ENCODE measurements at places on chromosomes 13 and 19.

DNA sequence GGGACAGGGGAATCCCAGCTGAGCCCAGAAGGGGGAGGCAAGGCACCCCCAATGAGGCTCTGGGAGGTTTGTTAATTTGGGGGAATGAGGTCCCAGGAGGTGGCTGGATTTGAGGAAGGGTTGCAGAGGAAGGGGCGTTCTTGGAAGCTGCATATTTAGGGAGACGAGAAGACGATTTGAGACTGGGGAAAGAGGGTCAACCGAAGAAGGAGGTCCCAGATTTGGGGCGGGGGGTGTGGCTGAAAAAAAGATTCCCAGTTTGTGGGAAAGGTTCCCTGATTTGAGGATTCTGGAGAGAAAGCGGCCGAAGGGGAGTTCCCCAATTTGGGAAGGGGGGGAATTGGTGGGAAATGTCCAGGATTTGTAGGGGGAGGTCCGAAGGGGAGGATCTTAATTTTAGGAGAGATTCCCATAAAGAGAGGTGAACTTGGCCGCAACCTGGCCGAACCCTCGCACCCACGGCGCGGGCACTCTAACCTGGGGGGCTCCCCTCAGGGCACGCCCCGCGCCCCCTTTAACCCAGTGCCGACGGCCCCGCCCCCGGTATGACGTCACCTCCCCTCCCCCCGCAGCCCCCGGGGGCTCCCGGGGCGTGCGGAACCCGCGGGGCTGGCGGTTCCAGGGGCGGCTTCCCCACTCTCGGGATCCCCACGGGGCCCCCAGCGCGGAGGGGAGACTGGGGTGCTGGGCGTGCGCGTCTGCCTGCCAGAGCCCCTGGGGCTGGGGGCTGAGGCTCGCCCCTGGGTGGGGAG is 1.2 kb downstream of the PTPRS start:
- no peak for DNase-seq

GRCh38 chr13:113584870-113585671 is 518 bp downstream of the TFDP1 start:
- DNase-seq = no peak

GRCh38 chr13:91699863-91700262 is 301.4 kb downstream of the GPC5 start:
- no peak for DNase-seq

DNA sequence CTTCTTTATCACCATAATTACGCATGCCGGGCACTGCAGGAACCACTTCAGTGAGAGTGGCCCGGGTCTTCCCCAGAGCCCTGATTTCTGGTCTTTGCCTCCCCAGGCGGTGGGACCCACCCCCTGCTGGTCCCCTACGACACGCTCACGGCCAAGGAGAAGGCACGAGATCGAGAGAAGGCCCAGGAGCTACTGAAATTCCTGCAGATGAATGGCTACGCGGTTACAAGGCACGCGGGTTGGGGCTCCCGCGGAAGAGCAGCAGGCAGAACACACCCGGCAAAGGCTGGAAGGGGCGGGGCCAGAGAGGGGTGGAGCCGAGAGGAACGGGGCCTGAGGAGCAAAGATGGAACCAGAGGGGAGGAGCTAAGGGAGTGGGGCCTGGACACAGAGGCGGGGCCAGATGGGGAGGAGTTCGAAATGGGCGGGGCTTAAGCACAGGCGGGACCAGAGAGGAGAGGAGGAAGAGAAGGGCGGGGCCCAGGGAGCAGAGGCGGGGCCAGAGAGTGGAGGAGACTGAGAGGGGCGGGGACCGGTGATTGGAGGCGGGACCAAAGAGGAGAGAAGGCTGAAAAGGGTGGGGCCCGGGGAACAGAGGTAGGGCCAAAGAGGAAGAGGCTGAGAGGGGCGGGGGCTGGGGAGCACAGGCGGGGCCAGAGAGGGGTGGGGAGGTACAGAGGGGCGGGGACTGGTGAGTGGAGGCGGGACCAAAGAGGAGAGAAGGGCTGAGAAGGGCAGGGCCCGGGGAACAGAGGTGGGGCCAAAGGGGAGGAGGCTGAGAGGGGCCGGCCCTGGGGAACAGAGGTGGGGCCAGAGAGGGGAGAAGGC is 73.4 kb downstream of the RYR1 start:
- peak; percentile 14 for DNase-seq

- DNase-seq = no peak
Measured at GRCh38 chr13:27211771-27212364, 39.5 kb upstream of the RPL21 start.

DNA sequence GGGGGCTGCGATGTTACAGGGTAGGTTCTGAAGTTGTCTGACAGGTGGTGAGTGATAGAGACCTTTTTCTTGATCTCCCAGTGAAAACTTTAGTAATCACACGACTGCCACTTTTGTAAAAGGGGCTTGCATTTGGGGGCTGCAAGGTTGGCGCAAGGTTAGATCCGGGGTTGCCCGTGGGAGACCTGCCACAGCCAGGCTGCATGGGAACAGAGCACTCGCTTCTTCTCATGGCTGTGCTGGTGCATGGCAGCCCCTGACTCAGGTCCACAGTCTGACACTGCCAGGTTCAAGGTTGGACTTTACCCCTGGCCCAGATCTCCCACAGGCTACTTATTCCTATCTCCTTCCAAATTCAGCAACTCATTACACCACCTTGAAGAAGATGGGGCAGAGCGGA is 1190.4 kb downstream of the UQCRFS1 start:
- no peak for DNase-seq

- DNase-seq = no peak
Measured at GRCh38 chr19:47228937-47229675, 1.9 kb downstream of the BBC3 start.

DNA sequence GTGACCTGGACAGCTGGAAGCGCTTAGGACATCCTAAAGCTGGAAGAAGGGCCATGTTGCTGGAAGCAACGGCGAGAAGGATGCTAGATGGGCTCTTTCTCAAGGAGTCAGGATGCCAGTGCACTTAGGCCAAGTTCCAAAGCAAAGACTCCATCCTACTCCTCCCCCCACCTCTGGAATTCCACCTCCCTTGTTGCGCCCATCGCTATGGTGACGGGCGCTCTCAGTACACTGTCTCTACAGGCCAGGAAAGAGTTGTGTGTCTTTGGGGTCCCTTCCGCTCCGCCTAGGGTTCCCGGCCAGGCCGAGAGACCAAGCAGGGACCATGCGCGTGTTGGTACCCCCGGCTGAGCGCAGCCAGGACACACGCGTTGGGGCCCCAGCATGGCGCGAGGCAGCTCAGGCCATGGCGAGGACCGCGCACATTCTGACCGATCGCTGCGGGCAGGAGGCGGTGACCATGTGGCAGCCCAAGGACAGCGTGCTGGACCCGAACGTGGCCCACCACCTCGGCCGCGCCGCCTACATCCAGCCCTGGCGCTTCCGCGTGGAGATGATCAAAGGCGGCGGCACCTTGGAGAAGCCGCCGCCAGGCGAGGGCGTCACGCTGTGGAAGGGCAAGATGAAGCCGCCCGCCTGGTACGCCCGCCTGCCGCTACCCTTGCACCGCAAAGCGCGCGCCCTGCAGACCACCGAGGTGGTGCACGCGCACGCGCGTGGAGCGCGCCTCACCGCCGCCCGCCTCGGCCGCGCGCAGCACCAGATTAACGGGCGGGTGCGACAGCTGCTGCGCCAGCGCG is 31.0 kb upstream of the SLC1A6 start:
- DNase-seq = peak; percentile 0

GRCh38 chr19:3537101-3537437 is 1.9 kb upstream of the TEKTIP1 start:
- no peak for DNase-seq

GRCh38 chr13:20911037-20911436 is 8.5 kb upstream of the XPO4 start:
- no peak for DNase-seq

DNA sequence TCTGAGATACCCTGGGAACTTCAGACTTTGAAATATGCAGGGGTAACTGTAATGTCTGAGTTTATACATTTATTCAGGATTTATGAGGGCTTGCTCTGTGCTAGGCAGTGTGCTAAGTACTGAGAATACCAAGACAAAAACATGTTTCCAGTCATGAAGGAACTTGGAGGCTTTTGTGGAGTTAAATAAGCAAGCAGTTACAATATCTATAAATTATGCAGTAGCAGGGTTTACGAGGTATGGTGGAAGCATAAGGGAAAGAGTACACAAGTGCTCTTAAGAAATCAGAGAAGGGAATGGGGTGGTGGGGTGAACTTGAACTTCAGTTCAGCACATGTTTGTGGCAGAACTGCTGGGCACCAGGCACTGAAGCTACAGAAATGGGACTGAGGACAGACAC is 28.0 kb downstream of the MAB21L1 start:
- no peak for DNase-seq

- DNase-seq = no peak
Measured at GRCh38 chr13:110758195-110758805, 44.8 kb downstream of the ING1 start.

DNA sequence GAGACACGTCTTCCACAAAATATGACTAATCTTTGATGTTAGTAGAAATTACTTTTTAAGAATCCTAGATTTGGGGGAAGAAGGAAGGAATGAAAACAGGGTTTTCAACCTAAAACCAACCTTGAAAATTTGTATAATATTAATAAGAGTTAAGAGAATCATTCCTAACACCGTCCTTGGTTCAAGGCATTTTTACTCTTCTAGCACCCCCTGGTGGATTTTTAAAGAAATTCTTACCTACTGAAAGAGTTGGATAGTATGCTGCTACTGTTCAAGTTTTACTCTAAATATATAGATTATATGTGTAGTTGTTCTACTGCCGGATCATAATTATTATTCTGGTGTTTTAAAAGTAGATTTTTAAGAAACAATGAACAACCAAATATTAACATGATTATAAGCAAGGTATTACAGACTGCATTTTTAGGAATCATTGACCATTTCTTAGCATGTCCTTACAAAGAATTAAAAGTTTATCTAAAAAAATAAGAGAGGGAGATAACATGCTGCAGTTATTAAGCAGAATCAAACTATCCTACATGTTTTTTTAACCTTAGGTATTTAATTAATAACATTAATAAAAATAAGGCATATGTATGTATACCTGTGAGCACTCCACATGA is 7.4 kb upstream of the SLITRK6 start:
- DNase-seq = no peak

- DNase-seq = no peak
Measured at GRCh38 chr13:21060338-21061028, 903 bp downstream of the LATS2 start.

DNA sequence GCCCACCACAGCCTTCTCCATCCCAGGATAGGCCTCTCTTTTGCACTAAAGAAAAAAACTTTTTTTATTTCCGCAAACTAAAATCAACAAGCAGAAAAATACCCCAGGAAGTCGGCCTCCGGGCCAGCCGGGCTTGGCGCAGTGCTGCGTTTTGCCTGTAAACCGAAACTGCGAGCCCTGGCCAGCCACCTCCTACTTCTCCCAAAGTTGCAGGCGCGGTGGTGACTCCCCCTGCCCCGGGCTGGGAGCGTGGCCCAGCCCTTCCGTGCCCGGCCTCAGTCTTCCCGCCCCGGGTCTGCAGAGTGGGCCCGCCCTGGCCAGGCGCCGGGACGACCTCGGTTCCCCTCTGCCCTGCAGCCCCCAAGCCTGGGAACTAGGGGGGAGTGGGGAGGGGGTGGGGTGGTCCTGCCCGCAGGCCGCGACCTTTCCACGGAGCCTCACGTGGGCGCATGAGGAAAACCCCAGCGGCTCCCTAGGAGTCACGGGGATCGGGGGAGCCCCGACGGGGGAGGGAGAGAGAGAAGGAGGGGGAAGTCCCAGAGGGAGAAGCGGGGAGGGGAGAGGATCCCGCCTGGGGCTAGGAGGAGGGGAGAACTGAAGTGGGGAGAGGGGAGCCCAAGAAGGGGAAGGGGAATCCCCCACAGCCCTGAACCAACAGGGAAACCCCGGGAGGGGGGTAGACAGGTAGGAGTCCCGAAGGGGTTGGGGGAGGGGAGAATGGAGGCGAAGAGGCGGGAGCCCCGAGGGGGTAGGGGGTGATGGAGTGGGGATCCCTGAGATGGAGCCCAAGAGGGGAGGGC is 3.0 kb downstream of the GADD45B start:
- peak; percentile 62 for DNase-seq

DNA sequence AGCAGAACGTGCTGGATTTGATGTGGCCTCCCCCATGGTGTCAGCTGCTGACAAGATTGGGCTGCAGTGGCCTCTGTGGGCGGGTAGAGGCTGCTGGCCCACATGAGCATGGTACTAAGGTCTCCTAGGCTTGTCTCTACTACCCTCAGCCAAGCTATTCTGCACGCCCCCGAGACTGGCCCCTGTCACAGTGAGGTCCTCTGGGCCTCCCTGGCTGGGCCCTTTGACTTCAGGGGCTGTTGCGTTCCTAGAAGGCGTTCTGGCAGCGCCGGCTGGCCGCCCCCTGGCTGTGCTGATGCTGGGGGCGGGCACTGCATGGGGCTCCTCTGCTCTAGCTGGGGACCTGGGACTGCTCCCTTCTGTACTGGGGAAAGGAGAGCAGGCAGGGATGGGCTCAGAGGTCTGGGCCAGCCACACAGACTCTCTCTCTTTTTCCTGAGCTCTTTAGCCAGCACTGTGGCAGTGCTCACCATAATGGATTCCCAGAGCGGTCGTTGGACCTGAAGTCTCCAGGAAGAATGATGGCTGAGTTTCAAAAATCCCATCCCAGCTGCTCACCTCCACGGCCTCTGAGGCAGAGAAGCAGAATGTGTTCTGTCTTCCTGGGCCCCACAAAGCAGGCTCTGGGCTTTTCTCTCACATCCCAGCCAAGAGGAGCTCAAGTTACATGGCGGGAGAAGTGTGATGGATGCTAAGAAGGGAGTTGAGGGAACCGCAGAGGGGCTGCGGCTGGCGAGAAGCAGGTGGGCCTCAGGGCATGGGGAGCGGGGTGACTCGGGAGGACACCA is 32.3 kb downstream of the TSSK6 start:
- DNase-seq = no peak

- no peak for DNase-seq
Measured at GRCh38 chr13:107065036-107065435, 497.1 kb upstream of the ARGLU1 start.

DNA sequence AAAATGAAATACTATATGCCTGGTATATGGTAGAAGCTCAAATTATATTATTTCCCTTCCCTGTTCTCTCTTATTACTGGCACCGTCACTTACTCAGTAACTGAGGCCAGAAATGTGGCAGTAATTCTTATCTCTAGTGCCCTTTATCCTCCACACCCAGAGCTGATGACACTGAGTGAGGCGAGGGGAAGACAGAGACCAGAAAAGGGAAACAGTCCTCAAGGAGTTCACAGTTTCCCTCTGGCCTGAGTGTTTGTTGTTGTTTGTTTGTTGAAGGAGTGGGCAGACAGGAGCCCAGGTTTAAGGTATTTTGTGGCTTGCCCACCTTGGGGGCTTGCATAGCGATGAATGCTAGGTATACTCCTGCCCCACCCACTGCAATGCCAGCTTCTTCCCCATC is 101.5 kb upstream of the FNDC3A start:
- no peak for DNase-seq

- no peak for DNase-seq
Measured at GRCh38 chr13:46632176-46632575, 79.2 kb downstream of the LRCH1 start.
